GM12865 (cell line): ENCODE measurements at places on chromosomes 1 and 21.

DNA sequence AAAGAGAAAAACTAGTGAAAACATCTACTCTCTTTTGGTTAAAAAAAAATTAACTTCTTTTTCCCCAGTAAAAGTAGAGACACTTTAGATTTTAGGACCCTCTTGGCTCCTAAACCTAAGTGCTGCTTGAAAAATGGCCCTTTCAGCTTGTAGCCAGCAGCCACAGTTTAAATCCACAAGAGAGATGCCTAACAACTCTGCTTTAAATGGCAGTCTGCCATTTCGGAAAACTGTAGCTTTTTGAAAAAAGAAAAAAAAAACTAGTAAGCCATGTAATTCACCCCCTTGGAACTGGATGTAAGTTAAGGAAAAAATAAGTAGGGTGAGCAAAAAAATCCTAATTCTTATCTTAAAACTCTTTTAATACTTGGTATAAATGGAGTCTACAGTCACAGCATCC lies 56.0 kb downstream of the LHX9 start:
- no peak for DNase-seq

- no peak for DNase-seq
These were observed 191.7 kb upstream of the NFIA start for GRCh38 chr1:60890664-60891063.

DNA sequence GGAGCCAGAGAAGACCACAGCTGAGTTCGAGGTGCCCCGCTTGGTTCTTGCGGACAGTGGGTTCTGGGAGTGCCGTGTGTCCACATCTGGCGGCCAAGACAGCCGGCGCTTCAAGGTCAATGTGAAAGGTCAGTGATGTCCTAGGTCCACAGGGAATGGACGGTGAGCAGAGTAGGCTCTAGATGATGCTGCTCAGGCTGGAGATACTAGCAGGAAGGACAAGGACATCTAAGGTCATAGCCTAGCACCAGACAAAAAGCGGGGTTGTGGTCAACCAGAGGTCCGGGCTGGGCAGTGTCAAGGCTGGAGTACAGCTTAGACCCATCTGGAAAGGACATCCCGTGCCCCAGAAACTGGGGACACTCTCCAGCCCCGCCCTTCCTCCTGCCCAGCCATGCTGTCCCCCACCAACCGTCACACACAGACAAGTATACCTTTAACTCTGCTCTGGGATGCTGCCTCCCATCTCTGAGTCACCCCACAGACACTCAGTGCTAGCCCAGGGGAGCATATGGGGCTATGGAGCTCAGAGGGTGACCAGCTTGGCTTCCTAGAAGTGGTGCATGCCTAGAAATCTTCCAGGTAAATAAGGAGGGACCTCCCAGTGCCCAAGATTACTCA lies 8.7 kb downstream of the TIE1 start:
- no peak for DNase-seq

DNA sequence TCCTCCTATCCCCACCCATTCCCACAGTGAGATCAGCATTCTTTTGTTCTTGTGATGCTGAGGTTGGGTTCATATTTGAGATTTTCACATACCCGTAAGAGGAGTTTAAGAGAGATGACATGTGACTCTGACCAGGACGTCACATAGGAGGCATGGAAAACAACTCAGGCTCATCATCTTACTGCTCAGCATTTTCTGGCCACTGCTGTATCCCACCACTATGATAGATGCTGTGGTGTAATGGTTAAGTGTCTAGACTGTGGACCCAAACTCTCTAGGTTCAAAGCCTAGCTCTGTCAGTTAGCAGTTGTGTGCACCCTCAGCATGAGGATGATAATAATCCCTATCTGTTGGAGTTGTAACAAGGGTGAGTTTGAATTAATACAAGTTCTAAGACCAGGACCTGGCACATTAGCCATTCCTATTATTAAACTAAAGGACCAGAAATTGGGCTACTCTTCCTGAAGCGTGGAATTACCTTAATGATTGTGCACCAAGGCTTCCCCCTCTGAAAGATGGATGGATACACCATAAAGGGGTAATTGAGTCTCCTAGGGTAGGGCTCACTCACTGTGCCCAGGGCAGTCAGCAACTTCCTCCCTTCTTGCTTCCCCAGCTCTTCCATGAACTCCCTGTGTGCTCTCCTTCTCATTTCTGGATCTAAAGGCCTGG lies 40.9 kb downstream of the LGR6 start:
- DNase-seq = no peak

GRCh38 chr21:42147386-42148020 lies 71.4 kb upstream of the ABCG1 start:
- no peak for DNase-seq

DNA sequence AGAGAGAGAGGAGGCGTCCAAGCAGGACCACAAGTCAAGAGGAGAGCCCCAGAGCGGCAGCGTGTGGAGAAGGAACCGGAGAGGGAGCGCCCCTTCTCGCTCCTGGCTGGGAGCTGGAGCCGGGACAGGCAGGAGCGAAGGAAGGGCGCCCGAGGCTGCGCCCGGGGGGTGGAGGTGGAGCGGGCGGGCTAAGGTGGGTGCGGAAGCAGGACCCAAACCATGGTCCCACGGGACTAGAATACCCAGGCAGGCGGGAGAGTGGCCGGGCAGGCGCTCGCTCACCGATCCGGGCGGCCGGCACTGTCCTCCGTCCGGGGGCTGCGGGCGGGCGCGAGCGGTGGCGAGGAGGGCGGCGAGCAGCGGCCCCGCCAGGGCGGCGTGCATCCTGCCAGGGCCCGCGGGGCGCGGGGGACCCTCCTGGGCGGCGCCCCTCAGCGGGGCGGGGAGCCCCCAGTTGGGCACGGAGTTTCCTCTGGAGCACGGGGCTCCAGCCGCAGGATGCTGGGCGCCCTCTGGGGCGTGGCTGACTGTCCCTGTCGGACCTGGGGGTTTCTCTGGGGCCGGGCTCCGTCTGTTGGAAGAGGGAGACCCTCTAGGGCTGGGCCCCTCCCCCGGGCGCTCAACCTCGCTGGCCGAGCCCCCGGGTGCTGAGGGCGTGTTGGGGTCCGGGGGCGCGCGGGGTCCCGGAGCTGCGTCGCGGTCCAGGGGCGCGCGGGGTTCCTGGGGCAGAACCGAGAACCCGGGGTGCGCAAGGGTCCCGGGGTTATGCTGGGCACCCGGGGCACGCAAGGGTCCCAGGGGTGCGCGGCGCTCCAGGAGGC lies 569 bp downstream of the TRABD2B start:
- no peak for DNase-seq
